ENCODE measurements at places on chromosomes 7 and 10.

GRCh38 chr7:130695840-130696239, 9.5 kb upstream of the TSGA13 start:
- DNase-seq, result no peak

DNA sequence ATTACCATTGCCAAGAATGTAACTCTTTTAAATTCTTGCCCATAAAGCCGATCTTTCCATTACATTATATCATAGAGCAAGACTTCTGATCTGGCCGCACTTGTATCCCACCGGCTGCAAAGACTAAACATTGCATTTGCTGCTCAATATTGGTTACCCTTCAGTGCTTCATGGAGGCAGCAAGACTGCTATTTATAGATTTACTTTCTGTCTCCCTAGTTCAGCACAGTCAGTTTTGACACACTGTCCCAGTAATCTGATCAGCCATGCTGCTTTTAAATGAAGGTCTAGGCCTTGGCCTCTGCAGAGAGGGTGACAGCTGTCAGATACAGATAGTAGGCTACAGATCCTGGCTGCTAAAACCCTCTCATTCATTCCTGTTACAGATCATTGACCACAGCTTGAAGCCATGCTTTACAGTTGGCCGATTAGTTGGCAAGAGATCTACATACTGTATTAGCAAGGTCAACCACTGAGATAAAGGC, 562.6 kb upstream of the GALNT17 start:
- DNase-seq, result no peak

DNA sequence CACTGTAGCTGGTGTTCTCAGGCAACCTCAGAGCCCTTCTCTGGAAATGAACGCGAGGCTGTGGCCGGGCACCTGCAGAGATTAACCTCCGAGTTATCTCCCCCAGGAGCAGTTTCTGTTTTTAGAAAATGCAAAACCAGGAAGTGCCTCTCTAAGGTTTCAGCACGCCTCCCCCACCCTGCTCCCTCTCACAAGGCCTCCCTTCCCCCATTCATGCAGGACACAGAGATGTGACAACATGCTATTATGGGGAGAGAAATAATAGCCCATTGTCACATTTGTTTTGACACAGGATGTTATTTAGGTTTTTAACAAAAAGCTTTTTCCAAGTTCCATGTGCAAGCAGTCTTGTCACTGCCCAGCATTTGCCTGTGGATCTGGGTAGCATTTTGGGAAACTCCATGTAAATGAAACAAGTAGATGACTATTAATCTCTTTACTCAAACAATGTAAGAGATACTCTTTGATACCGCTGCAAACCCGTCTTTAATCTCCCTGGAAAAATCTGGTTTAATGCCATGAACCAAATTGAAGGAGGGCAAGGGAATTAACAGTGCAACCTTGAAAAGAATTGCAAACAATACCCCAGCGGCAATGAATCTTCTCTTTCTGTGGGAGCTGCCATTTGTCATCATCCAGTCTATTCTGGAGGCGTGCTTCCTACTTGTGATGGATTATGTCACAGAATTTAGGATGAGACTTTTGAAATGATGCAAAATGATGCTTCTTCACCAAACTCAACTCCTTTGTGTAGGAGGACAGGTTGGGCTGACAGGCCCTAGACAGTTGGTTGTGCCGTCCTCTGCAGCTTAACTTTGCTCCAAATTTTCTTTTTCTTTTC, 86.5 kb upstream of the NMT2 start:
- no peak for DNase-seq

GRCh38 chr7:129969881-129970446, 17.2 kb upstream of the UBE2H start:
- no peak for DNase-seq

- DNase-seq, result no peak
Measured at GRCh38 chr7:50679218-50680007, 103.3 kb downstream of the GRB10 start.

DNA sequence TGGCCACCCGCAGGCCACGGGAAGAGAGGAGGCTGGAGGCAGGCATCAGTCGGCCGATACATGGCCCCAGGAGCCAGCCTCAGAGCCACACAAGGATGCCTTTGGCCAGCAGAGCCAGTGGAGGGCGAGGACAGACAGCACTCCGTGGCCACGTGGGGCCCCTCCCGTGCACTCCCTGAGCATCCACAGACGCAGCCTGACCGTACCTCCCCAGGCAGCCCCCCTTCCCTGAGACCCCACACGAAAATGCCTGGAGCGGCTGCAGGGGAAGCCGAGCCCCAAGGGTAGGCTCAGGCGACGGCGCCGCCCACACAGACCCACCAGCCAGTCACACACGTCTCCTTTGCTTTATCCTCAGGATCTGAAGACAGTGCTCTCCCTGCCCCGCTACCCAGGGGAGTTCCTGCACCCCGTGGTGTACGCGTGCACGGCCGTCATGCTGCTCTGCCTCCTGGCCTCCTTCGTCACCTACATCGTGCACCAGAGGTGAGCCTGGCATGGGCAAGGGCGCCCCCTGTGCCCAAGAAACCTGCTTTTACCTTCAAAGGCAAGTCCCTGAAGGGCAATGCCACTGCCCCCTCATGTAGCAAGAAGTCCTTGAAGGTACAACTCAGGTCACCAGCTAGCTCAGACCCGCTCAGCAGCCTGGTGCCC, 9.0 kb downstream of the ADGRA1 start:
- no peak for DNase-seq

DNA sequence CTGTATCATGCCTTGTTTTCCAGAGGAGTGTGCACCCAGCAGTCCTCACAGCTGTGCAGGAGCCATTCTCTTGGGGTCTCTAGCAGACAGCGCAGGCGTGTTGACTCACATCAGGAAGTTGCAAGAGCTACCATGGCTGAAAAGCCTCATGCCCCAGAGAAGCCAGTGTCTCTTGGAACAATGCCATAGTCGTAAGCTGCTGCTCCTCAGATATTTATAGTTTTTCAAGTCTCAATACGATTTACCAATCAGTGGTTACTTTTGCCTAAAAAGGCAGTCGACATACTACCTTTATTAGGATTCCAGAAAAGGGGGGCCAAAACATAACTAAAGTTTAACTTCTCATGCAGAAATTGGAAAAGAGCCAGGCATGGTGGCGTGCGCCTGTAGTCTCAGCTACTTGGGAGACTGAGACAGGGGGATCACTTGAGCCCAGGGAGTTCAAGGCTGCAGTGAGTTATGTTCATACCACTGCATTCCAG, 407.7 kb downstream of the PARD3 start:
- DNase-seq, result no peak

DNA sequence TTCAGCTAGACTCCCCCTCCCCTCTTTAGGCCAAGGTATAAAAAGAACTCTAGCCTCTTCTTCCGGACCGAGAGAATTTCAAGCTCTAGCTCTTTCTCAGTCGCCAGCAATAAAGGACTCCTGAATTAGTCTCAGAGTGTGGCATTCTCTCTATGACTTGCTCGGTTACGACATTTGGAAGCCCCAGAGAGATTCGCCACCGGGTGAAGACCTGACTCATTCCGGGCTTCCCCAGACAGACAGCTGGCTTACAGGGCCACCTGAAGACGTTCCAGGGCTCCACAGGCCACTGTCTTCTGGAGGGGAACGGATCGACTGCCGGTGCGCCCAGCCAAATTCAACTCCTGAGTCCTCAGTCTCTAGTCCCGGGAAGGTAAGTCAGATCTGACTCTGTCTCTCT, at the start of gene AKR1B15:
Gene AKR1B15, plus strand, starts transcription at position 234 of the 400 bp plus-strand sequence. CDS start 15,510 bp downstream, outside the sequence.
- DNase-seq, result no peak

- no peak for DNase-seq
Measured at GRCh38 chr10:114715171-114715670, 57.1 kb upstream of the ABLIM1 start.

GRCh38 chr7:140898786-140899536, 25.8 kb downstream of the BRAF start:
- no peak for DNase-seq

DNA sequence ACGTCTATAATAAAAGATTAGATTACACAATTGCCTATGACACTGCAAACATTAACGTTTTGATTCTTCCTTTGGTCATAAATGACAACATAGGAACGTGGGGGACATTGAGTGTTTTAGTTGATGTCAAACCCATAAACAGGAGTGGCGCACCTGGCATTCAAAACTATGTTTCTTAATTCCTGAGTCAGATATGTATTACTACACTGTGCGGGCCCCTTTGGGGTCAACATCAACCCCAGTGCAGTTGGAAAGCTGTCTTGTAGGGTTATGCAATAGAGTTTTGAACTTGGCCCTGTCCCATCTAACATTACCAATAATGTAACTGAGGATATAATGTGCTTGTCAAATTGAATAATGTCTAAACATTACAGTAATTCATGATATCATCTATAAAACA, 156.5 kb downstream of the CSTF2T start:
- DNase-seq, result no peak

DNA sequence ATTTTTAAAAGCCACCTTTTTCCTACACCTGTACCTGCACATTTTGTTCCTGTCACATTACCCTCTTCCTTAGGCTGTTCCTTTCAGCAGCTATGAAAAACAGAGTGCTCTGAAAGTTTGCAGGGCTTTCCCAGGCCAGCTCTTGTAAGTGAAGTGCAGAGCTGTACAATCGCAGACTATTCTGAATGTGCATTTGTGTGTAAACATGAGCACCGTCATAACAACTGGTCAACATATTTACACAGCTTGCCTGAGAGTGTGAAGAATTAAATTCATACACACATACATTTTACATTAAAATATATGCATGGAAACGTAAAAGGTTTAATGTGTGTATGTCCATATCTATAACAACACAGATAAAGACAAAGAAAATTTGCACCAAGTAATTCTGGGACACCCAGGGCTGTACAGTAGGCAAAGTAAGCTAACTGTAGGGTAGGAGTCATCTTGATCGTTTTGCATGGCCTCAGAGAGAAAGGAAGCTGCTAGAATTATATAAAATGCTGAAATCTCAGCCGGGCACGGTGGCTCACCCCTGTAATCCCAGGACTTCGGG, 23.6 kb upstream of the LYZL1 start:
- DNase-seq, result no peak

DNA sequence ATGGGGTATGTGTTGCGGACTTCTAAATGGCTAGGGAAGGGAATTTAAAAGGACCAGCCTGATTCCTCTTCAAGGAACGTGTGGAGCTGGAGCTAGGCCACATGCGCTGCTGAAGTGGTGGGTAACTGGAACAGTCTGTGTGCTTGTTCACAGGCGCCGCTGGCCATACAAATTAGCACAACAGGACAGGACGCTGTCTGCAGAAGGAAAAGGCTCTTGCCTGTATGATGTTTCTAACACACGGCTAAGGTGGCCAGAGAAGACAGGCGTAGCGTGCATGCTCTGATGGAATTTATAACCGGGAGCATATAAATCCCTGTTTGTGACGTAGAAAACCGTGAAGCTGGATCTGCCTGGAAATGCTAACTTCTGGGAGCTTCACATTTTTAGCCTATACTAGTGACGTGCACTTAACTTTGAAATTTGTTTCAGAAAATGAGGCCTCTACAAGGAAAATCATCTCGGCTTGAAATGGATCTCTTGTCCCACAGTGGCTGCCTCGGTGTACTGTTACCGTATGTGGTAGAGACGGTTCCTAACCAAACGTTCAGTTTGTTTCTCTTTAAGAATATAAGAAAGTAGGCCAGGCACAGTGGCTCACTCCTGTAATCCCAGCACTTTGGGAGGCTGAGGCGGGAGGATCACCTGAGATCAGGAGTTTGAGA, 569.4 kb downstream of the PTPRN2 start:
- DNase-seq, result no peak

- no peak for DNase-seq
Measured at GRCh38 chr10:77526868-77527617, 110.6 kb downstream of the KCNMA1 start.

- DNase-seq, result no peak
Measured at GRCh38 chr7:157703131-157703530, 366.3 kb downstream of the DNAJB6 start.

DNA sequence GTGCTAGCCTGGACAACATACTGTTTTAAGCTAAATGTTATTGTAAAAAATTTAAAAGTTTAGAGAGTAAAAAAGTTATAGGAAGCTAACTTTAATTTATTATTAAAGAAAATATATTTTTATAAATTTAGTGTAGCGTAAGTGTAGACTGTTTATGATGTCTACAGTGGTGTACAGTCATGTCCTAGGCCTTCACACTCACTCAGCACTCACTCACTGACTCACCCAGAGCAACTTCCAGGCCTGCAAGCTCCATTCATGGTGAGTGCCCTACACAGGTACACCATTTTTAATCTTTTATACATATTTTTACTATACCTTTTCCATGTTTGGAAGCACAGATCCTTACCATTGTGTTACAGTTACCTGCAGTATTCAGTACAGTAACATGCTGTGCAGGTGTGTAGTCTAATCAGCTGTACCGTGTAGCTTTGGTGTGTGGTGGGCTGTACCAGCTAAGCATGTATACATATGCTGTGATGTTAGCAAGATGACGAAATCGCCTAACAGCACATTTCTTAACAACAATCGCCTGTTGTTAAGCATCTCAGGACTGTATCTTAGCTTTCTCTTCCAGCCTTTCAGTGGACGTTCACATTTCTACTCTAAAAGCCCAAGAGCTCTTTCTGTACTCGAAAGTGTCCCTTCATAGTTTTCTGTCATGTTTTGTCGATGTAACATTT, 12.5 kb downstream of the RNF32 start:
- no peak for DNase-seq

GRCh38 chr7:47535704-47536628, 45.9 kb downstream of the TNS3 start:
- DNase-seq, result no peak

DNA sequence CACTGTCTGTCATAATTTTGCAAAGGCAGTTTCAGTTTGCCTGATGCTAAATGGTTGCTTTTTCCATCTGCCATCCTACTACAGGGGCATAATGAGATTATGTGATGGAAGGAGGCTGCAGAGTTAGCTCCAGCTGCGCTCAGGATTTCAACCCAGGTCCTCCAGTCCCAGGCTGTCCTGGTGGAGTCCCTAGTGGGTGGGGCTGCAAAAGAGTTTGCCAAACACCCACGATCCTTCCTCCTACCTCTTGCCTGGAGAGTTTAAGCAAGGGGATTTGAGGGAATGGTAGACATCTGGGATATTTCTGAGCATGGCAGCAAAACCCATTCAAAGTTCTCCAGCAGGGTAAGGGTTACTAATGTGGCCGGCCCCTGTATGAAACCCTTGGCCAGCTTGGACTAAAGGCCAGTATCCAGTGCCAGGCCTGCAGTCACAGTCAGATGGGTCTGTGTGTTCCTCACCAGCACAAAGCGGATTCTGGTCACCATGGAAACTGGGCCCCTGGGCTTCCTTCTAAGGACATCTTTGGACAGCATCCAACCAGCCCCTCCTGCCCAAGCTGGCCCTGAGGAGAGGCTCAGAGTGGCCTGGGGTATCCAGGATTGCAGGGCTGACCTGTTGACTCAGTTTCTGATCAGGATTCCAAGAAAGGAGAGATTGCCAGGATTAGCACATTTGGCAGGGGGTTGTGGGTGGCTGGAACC, 42.7 kb upstream of the CHST3 start:
- no peak for DNase-seq

GRCh38 chr10:48904861-48905260, 34.8 kb downstream of the LRRC18 start:
- no peak for DNase-seq

DNA sequence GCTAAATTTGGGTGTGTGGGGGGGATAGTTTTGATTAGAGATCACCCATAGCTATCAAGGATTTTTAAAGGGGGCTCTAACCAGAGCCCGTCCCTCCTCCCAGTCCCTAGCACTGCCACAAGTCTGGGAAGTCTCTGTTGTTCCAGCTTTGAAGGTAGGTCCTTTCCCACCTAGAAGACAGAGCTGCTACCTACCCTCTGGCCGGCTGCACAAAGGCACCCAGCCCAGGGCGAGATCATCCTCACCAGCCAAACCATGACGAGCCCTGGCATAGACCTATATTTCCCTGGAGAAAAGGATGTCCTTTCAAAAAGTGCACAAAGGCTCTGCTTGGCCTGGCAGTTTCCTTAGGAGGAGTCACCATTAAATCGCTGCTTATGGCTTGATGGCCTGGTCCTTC, 147.8 kb downstream of the CYP26A1 start:
- DNase-seq, result no peak

GRCh38 chr10:89867964-89868363, 166.6 kb downstream of the KIF20B start:
- DNase-seq, result no peak
